NCI-H748 treated with DMSO at 0.1 percent for 48 hours (cell line): ENCODE measurements at places on chromosomes 12 and 14.

DNA sequence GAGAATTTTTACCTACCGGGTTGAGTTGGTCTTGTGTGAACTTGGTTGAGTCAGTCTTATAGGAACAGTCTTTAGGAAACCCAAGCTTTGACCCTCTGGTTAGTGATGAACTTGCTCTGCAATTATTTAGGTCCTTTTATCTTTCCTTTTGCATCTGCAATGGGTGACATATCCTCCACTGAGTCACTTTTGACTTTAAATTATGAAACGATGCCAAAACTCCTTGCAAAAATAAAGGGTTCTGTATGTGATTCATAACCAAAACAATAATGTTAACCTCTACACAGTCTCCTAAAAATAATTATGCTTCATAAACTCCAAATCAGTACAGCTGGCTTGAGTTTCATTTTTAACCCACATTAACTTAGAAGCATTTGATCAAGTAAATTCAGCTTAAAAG lies 979.4 kb downstream of the GALC start:
- no peak for DNase-seq

- DNase-seq: no peak
These were observed 37.1 kb downstream of the LMO3 start for GRCh38 chr12:16568873-16569272.

GRCh38 chr12:98592825-98593322 lies 612 bp upstream of the SLC25A3 start:
- DNase-seq: no peak

DNA sequence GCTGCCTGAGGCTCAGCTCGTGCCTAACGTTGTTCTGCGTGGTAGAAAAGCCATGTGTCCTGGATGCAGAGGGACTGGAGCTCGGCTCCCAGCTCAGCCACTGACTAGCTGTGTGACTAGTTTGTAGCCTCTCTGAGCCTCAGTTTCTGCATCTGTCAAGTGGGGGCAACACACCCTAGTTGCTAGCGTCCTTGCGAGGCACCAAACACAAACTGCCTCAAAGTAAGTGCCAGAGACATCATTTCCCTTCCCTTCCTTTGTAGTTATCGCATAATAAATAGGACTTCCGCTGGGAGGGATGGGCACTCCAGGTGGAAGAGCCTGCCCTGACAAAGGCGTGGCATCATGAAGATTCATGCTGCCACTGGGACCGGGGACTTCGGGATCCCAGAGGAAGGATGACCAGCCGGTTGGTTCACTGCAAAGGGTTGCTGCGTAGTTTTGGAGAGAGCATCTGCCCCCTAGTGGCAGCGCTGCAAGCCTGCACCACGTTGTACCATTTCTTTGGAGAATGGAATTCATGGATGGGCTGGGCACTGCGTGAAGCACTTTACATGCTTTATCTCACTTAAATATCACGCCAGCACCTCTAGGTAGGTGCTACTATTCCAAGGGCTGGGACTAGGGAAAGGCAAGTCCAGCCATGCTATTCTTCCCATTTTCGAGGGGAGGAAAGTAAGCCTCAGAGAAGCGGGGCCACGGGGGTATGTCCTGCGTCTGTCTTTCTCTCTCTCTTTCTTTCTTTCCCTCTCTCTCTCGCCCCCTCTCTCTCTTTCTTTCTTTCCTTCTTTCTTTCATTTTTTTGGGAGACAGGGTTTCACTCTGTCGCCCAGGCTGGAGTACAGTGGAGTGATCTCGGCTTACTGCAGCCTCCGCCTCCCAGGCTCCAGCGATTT lies 4.6 kb downstream of the CCDC197 start:
- peak; percentile 52 for DNase-seq

GRCh38 chr12:11807458-11807857 lies 158.0 kb downstream of the ETV6 start:
- DNase-seq: peak; percentile 76

- no peak for DNase-seq
These were observed 10.2 kb downstream of the STX2 start for GRCh38 chr12:130828895-130829294.

- DNase-seq: no peak
These were observed 10.8 kb downstream of the RIMBP2 start for GRCh38 chr12:130705178-130705822.

- DNase-seq: no peak
These were observed 298.5 kb downstream of the NPAS3 start for GRCh38 chr14:33237115-33237740.
